Activated CD8-positive, alpha-beta memory T cell treated with anti-CD3 and anti-CD28 coated beads for 24 hours (primary cell): ENCODE measurements at places on chromosomes 16 and 17.

GRCh38 chr17:50547736-50548083 is 736 bp downstream of the SPATA20 start:
- no peak for DNase-seq

DNA sequence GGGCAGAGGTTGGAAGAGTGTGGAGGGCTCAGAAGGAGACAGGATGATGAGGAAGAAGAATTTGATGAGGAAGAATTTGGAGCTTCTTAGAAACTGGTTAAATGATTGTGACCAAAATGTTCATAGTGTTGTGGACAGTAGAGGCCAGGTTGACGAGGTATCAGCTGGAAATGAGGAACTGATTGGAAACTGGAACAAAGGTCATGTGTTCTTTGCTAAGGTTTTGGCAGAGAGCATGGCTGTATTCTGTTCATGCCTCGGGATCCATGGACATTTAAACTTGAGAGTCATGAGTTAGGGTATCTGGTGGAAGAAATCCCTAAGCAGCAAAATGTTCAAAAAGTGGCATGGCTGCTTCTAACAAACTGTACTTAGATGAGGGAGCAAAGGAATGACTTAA is 19.3 kb downstream of the CHMP6 start:
- DNase-seq = no peak

GRCh38 chr16:88773812-88774291 is 11.2 kb downstream of the PIEZO1 start:
- no peak for DNase-seq

- DNase-seq = no peak
Measured at GRCh38 chr17:79715943-79716797, 14.6 kb upstream of the ENPP7 start.

- peak; percentile 57 for DNase-seq
Measured at GRCh38 chr16:29030086-29030840, 45.4 kb downstream of the LAT start.

- no peak for DNase-seq
Measured at GRCh38 chr16:67563708-67564468, 1.6 kb downstream of the CTCF start.

GRCh38 chr17:30790279-30790678 is 34.2 kb downstream of the CRLF3 start:
- no peak for DNase-seq

DNA sequence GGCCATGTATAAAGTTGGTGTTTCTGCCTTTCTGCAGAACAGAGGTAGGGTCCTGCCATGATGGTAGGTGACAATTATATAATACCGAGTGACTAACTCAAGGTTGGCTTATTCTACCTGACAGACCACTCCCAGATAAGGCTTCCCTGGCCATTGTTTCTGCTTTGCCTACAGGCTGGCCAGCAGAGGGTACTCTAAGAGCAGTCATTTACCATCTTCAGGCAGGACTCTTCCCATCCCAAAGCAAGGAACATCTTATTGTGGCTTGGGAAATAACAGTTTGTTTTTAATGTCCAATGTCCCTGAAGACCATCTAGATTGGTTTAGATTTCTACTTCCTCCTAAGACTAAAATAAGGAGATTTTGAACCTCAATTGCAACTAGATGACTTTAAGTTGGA is 74.1 kb downstream of the SNX11 start:
- no peak for DNase-seq

GRCh38 chr16:85471469-85472431 is 141.4 kb upstream of the GSE1 start:
- no peak for DNase-seq

DNA sequence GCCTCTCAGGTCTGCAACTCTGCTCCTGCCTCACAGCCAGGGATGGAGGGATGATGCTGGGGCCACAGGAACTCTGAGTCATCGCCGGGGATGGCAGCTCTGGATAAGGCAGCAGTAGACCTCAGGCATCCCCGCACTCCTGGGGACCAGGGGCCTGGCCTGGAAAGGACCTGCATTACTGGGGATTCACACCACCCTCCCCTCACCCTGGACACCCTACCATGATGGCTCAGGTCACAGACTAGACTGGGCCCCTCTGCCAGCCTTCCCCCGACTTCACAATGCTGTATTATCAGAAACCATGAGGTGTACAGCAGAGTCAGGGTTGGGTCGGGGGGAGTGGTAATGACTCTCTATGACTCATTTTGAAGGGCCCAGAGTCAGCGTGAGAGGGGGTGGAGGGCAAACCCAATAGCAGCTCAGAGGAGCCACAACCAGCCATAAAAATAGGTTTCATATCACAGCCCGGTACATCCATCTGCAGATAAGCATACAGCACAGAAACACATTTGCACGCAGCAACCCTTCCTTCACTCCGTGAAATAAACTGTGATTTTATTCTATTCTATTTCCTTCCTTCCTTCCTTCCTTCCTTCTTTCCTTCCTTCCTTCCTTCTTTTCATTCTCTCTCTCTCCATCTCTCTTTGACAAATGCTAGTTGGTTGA is 28.8 kb downstream of the DYNLRB2 start:
- DNase-seq = peak; percentile 85

DNA sequence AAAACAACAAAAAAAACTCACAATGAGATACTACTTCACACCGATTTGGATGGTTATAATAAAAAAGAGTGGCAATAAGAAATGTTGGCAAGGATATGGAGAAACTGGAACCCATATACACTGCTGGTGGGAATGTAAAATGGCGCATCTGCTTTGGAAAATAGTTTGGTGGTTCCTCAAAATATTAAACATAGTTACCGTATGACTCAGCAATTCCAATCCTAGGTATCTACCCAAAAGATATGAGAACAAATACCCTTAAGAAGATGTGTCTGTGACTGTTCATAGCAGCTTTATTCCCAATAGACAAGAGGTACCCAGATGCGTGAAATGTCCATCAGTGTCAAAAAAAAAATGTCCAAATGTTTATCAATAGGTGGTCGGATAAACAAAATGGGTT is 7.2 kb downstream of the CPPED1 start:
- DNase-seq = no peak

- no peak for DNase-seq
Measured at GRCh38 chr17:14748036-14748710, 447.3 kb downstream of the HS3ST3B1 start.
